T-helper 9 cell (primary cell): ENCODE measurements at places on chromosomes 6 and 20.

DNA sequence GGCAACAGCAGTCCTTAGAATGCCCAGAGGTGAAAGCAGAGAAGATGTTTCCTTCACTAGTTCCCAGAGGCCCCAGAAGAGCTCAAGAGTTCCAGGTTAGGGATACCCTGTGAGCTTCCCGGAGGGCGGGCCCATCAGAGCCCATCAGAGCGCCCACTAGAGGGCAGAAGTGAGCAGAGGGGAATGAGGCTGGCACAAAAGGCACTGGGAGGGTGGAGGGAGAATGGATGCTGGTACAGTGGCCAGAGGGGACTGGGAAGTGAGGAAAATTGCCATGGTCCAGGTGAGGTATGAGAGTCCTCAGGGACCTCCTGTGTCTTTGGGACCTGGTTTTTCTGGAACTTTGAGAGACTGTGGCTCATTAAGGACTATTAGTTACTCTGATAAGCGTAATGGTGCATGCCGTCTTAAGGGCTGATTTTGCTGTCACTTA, 57.3 kb downstream of the LINC00237 start:
- DNase-seq = peak; percentile 46

- no peak for DNase-seq
These were observed 93.8 kb downstream of the JPH2 start for GRCh38 chr20:44093249-44093582.

GRCh38 chr20:24393903-24394302, 75.5 kb upstream of the SYNDIG1 start:
- no peak for DNase-seq

DNA sequence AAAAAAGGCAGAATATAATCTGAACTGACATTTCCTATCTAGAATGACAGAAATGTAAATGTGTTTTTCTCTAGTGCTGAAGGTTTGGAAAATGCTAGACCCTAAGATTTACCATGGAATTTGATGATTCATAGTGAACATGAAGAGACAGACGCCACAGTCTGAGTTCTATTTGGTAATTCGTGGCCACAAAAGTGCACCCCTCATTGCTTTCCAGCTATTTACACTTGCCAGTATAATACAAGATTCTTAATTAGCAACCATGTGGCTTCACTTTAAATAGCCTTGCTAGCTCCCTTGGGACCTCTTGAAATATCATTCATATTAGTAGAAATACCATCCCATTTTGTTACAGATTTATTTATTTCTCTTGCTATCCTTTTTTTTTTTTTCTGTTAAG, 636.8 kb downstream of the PRKN start:
- DNase-seq = no peak

GRCh38 chr6:53593001-53593488, 48.1 kb upstream of the GCLC start:
- no peak for DNase-seq

GRCh38 chr6:144462058-144462457, 176.9 kb downstream of the UTRN start:
- DNase-seq = no peak

DNA sequence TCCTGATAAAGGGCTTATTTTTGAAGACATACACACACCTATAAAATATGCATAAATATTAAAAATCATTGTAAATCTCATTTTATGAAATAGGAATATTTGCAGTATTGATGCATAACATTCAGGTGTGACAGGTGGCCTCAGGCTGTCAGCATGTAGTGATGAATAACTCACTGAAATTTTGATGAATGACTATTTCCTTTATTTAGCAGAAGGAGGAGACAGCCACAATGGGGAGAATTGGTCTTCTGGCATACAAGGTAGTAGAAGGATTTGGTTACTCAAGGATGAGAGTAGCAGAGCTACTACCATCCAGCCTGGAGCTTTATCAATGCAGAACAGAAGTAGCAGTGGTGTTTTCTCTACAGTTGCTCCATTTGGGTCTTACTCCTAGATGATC, 47.2 kb downstream of the RGS17 start:
- DNase-seq = no peak

GRCh38 chr6:36641543-36641942, 37.0 kb upstream of the CDKN1A start:
- no peak for DNase-seq

GRCh38 chr6:29071831-29072723, 15.0 kb downstream of the OR2B3 start:
- DNase-seq = no peak

GRCh38 chr6:54294965-54295532, 13.2 kb upstream of the TINAG start:
- DNase-seq = no peak
